Effector CD4-positive, alpha-beta T cell (primary cell): ENCODE measurements at places on chromosomes 12 and 14.

- DNase-seq: no peak
Measured at GRCh38 chr12:87815771-87816585, 213.2 kb downstream of the C12orf50 start.

GRCh38 chr14:99221445-99221844 is 50.6 kb downstream of the BCL11B start:
- no peak for DNase-seq

GRCh38 chr14:98369344-98369743 is 902.7 kb downstream of the BCL11B start:
- no peak for DNase-seq

DNA sequence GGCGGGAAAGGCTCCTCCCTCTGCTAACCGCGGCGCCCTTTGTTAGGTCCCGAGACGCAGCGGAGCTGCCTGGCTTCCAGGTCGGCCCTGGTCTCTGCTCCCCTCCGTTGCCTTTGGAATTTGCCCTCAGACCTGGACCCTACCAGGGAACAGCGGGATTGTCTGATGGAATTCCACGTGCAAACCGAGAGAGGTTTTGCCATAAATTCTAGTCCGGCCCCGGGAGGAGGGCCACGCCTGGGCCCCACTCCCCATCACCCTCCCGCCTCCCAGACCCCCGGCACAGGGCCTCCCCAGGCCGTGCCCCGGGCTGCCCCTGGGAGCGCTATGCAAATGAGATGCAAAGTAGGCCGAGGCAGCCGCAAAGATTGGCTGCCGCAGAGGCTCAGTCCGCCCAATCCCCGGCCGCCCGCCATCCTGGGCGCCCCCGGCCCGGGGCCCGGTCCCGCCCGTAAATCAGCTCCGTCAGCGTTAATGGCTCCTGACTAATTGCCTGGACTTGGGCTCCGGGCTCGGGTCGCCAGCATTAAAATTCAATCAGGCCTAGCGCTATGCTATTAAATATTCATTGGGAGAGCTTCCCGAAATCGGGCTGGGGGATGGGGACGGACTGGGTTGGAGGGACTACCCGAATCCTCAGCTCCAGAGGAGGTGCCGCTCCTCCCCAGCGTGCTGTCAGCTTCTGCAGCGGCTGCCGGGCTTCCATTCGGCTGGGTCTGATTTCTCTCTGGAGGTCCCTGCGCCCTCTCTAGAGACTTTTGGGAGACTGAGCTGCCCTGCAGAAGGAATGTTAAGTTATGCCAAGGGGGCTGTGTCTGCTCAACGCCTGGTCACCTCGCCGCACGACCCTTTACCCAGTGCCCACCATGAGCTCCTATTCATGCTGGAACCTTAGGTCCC is 15.7 kb upstream of the FIGNL2 start:
- DNase-seq: no peak
